Naive thymus-derived CD8-positive, alpha-beta T cell (primary cell): ENCODE measurements at places on chromosomes 7 and 10.

GRCh38 chr10:47160261-47160908, 139.6 kb upstream of the GDF10 start:
- no peak for DNase-seq

GRCh38 chr7:1418505-1419309, 40.6 kb downstream of the MICALL2 start:
- DNase-seq = no peak

GRCh38 chr7:80654887-80655340, 16.5 kb downstream of the CD36 start:
- DNase-seq = no peak

DNA sequence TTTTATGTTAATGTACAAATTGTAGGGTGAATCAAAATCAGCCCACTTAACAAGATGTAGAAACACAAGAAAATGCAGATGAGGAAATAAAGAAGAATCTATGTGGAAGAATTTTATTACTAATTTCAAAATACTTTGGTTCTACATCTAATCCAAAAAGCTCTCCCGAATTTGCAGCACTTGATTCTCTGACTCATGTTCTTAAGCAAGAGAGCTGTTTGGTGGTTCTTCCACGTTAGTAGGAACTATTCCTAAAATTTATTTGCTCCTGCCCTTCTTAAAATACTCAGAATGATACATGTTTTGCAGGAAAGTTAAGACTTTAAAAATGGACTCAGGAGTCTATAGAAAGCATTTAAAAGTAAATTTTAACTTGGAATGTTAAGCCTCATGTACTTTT, 91.8 kb downstream of the ZMYND11 start:
- no peak for DNase-seq

DNA sequence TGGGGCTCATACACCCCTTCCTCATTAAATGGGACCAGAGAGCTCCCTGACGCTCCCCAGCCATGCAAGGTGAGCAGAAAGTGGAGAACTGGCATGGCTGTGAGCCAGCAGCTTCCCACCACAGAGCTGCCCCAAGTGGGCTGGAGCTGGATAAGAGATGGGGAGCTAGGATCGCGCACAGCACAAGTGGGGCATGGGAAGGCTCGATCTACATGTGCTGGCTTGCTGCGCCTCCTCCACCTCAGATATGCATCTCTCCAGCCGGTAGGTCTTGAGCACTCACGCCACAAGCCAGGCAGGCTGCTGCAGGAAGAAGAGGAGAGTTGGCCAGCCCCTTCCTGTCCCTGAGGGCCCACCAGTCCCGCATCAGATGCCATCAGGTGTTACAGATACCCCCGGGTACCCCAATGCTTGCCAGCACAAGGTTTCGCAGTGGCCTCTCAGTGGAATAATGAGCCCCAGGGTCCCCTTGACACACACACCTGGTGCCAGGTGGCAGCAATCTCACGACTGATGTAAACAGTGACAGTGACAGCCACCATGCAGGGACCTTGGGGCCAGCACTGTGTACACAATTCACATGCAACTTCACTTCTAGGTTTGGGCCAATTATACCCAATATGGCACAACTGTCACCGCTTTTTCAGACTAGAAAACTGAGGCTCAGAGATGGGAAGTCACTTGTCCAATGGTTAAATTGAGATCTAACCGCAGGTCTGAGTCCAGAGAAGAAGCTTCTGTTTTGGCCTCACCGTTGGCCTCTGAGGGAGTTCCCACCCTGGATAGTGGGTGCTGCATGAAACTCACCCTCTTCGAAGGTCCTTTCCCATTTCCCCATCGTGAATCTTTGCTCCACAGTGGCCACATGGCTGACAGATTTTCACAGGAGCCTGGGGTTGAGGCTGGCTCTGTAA, 79.3 kb downstream of the OAT start:
- DNase-seq = no peak

- DNase-seq = no peak
These were observed 29.6 kb downstream of the NOM1 start for GRCh38 chr7:156979007-156979606.

DNA sequence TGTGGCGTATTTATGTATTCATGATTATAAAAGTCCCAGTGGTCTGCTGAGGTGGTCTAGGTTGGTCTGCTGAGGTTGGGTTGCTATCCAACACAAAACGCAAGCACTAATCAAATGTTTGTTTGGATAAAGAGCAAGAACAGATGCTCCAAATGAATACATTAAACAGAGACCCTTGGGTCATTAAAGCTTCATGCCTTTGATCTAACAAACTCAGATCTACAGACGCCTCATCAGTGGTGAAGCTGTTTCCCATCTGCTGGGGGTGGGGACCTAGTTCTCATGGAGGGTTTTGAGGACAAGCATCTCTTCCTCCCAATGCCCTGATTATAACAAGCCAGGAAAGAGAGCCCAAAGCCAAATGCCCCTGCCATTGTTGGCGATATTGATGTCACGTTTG, 786.7 kb downstream of the NRG3 start:
- no peak for DNase-seq

DNA sequence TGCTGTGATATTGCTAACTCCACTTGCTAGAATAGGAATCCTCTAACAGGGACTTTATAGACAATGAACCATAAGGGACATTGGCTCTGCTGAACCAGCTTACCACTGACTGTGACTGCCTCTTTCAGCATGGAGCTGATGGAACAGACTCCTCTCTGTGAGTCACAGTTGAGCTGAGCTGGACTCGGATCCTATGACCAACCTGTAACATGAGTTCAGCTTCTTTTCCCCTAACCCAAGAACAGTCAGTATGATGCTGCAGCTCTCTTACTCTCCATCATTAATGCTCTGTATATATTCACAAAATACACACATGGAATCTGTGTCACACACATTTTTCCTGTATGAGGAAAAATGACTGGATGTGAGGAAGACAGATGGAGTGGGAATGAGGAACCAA, 177.9 kb upstream of the BET1 start:
- no peak for DNase-seq
